ENCODE measurements at places on chromosomes 7 and 10. TPM values are rescaled to one million over a fixed set of nuclear protein-coding genes. Genes with fewer than 3 reads are reported as not detected.

The H2BK1 gene
- not detected for polyA plus RNA-seq

The TMEM196 gene
- not detected for polyA plus RNA-seq

The CALHM3 gene
- not detected for polyA plus RNA-seq

The GIMAP1 gene
- polyA plus RNA-seq: 2.1 TPM

The SERPINE1 gene
- 1.1 TPM for polyA plus RNA-seq

The TNS3 gene
- polyA plus RNA-seq: 88.3 TPM

The SNCG gene
- 11.6 TPM for polyA plus RNA-seq

GRCh38 chr7:28137463-28137862 lies 43.1 kb downstream of the JAZF1 start:
- DNase-seq: no peak

GRCh38 chr7:44587843-44588711 lies 6.0 kb upstream of the TMED4 start:
- no peak for DNase-seq

DNA sequence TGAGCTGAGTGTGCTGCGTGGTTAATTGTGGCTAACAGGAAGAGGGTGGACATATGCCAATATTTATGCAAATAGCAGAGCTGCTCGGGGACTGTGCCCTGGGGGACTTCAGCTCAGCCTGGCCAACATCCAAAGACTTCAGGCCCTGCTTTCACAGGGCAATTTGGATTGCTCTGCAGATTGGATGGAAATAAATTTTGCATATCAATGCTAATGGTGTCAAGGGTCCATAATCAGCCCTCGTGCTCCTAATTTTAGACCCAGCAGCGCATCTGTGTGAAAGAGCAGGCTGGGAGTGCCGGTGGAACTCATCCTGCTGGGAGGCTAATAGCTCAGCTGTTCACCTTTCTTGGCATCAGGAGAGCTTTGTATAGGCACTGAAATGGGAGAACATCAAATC lies 270.1 kb downstream of the TCERG1L start:
- no peak for DNase-seq

- DNase-seq: no peak
Measured at GRCh38 chr10:124736491-124737136, 7.6 kb downstream of the FAM53B start.

DNA sequence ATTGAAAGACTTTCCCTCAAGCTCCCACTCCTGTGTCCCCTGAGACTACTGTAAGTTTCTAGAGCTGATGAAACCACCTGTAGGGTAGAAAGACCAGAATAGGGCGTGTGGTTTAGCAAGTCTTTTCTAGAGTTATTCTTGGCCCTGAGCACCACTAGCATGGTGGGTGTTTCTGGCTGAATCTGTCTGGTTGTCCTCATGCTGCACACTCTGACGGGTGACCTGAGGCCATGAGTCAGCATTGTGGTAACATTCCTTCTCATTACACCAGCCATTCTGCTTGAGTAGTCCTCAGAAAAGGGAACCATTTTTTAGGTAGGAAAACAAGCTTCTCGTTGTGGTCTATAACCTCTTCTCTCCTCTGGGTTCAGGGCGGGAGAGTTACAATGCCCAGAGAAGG lies 250.3 kb downstream of the SNX13 start:
- no peak for DNase-seq
